ENCODE measurements at places on chromosomes 16 and 17.
A peak's percentile ranks its signal among the peaks of the same experiment; 100 is the strongest.

GRCh38 chr16:62615526-62615925 lies 579.3 kb upstream of the CDH8 start:
- no peak for DNase-seq

GRCh38 chr16:578870-579405 lies 9.2 kb downstream of the PIGQ start:
- DNase-seq = no peak

DNA sequence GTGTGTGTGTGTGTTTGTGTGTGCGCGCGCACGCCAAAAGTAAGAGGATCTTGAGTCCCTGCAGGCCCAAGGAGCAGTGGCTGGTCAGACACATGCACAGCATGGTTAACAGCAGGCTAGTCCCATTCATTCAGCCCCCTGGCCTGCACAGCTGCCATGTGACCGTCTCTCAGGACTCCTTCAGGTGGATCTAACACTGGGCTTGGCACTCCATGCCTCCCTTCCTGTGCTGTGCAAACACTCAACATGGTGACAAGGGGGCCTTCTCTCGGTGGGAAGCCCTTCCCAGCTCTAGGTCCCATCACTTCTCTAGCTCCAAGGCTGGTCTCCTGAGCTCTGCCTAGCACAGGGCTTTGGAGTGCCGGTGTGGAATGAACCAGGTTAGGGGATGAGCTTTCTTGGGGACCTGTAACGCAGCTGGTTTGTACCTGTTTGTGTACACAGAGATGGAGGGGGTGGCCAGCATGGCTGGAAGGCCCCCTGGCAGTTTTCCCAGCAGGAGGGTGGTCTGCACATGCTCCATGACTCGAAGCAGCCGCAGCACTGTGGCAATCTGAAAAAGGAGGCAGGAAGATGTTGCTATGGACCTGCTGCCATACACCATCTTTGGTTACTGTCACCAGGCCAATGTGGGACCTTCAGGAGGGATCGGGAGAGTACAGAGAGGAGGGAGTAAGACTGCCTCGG lies 69.4 kb upstream of the GCSH start:
- DNase-seq = no peak

DNA sequence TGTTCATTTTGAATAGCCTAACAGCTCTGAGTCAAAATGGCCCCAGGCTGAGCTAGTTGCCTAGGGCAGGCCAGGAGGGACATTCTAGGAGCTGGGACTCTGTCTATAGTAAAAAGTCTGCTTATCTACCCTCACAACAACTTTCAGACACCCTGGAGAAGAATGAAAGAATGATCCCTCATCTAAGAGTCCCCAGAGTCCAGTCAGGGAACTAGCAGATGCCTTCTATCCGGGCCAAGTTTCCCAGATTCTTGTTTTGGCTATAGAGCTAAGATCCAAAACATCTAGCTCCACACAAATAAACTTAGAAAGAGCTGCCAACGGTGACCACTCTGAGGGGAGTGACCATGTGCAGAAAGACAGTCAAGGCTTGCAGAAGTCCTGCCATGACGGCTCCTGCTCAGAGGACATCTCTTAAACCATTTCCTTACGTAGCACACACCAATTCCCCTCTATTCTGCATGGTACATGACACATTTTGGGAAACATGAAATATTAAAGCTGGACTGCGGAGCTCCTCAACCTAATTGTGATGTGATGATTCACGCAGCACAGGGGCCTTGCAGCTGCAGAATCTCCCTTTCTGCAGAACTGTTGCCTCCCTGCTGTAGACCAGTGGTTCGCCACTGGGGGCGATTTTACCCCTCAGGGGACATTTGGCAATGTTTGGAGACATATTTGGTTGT lies 24.2 kb downstream of the FAM20A start:
- no peak for DNase-seq

DNA sequence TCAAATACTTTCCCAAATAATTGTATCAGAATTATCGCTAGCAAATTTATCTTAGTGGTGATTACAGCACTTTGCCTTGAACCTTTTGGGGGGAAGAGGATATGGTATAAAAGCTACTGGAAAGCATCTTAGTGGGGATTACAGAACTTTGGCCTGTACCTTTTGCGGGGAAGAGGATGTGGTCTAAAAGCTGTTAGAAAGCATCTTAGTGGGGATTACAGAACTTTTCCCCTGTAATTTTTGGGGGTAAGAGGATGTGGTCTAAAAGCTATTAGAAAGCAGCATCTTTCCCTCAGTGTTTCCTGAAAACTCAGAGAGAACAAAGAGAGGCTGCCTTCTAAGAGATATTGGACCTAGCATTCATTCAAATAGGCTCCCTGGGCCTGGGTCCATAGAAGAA lies 4.1 kb downstream of the SLFN12 start:
- no peak for DNase-seq

DNA sequence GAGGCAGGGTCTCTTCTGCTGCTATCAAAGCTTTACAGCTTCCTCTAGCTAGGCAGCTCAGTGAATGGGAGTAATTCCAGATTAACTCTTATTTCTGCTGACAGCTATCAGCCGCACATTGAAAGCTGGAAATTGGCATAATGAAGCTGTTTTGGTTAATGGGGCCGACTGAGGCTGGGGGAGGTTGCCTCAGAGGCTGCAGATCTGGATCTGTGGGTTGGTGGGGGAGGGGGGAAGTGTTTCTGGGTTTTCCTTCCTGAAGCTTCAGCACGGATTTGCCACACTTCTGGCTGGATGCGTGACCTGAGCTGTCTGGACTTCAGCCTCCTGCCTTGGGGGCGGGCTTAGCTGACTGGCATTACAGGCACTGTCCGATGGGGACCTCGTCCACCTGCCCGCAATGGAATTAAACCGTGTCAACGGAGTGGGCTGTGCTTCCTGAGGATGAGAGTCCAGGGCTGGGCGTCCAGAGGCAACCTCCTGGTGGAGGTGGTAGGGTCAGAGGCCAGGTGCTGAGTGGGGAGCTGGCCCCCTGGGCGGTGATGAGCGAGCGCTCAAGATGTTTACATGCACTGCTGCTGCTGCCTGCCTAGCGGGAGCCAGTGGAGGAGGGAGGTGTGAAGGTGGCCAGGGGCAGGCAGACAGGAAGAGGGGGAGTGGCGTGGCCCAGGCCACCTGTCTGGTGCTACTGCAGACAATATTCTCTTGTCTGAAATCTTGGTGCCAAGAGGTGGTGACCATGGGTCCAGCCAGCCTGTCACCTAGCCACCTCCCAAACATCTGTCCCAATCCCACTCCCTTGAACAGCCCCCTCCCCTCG lies 6.7 kb upstream of the ABCC3 start:
- no peak for DNase-seq

- DNase-seq = peak; percentile 10
These were observed 265.8 kb upstream of the ELAC2 start for GRCh38 chr17:13283606-13284005.

- no peak for DNase-seq
These were observed 119.5 kb downstream of the SALL1 start for GRCh38 chr16:51031598-51031997.

DNA sequence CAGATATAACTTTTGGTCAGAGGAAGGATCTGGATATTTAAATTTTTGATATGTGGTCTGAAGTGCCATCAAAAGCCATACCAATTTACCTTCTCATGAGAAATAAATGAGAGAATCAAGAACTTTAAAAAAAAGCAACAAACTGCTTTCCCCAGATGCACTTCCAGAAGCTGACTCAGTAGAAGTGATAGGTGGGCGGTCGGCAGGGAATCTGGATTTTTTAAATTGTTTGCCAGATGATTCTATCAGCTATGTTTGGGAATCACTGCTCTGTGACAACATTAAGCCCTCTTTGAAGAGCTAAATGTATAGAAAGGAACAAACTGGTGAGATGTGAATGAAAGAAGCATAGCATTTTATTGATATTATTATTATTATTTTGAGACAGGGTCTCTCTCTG lies 19.2 kb downstream of the CDH3 start:
- no peak for DNase-seq

GRCh38 chr17:43917348-43918025 lies 10.2 kb upstream of the MPP2 start:
- DNase-seq = no peak

GRCh38 chr17:8121407-8121680 lies 2.6 kb downstream of the HES7 start:
- no peak for DNase-seq

GRCh38 chr16:59905606-59906005 lies 1171.5 kb upstream of the GOT2 start:
- DNase-seq = no peak

DNA sequence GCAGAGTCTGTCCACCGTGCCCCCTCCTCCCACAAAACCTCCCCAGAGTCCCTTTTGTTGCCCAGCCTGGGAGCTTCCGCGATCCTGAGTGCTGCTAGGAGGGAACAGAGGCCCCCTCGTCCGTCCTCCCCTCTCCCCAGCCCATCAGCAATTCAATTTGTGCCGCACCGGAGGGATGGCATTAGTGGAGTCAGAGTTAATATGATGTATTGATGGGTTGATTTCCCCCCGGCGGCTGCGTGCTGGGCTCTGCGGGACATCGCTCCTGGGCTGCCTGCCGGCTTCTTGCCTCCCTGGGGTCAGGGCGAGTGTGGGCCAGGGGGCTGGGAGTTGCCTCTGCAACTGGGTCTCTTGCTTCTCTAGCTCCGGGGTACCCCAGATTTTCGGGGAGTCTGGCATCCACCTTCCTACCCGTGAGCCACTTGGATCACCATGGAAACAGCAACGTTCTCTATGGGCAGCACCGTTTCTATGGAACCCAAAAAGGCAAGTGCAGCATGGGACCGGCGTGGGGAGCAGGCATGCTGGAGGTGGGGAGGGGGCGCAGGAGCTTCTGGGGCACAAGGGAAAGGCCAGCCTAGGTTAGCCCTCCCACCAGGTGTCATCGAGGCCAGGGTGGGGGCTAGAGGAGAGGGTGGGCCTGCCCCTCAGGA lies 42.9 kb downstream of the BAHCC1 start:
- no peak for DNase-seq

- no peak for DNase-seq
These were observed 98.5 kb upstream of the HS3ST4 start for GRCh38 chr16:25593260-25593659.

DNA sequence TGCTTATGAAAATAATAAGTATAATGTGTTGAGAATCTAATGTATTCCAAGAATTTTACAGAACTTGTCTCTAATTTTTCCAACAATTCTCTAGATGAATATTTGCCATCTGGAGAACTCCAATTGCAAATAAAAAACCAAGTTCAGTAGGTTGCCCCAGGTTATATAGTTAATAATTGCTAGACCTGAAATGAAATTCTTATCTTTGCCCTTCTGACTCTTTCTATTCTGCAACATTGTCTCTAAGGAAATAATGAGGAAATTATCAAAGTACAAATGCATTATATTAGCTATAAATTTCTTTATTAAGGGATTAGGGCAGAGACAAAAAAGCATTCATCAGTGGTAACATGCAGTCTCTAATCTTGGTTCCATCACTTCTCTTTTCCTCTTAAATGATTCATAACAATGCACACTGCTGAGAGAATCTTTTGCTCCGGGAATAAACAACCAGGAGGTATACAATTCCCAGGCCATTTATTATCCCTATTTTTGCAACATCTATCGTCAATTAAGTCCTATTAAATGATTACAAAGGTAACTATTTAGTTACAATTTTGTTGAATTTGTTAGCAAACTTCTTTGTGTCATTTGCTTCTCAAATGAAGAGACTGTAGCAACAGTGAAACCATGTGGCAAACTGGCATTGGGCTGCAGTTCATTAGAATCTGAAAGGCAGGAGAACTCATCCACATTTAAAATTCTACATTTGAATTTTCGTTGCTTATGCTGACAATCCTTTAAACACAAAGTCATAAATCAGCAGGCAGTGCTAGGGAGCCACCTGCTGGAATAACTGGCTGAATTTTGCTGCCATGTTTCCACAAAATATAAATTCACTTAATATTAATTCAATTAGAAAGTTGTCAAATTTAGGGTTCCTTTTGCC lies 349.6 kb downstream of the KIF2B start:
- DNase-seq = peak; percentile 13

DNA sequence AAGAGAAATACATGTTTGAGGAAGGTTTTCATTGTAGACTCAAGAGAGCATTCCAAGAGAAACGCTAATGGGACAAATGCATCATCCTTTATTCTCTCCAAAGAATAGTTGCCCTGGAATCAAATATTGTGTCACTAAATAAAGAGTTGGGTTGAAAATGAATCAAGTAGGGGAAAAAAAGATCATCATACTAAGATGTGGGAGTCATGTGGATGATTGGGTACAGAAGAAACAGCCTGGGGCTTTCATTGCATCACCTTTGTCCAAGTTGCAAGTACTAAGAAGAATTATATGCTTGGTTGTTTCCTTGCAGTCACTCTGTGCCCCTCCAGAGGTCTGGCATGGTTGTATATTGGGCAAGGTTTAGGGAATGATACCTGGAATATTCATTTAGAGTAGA lies 658.9 kb downstream of the TOX3 start:
- DNase-seq = no peak

- DNase-seq = no peak
These were observed 5.5 kb downstream of the KRT40 start for GRCh38 chr17:40978575-40979151.

- DNase-seq = peak; percentile 37
These were observed 186.4 kb upstream of the ERCC4 start for GRCh38 chr16:13733561-13733960.

DNA sequence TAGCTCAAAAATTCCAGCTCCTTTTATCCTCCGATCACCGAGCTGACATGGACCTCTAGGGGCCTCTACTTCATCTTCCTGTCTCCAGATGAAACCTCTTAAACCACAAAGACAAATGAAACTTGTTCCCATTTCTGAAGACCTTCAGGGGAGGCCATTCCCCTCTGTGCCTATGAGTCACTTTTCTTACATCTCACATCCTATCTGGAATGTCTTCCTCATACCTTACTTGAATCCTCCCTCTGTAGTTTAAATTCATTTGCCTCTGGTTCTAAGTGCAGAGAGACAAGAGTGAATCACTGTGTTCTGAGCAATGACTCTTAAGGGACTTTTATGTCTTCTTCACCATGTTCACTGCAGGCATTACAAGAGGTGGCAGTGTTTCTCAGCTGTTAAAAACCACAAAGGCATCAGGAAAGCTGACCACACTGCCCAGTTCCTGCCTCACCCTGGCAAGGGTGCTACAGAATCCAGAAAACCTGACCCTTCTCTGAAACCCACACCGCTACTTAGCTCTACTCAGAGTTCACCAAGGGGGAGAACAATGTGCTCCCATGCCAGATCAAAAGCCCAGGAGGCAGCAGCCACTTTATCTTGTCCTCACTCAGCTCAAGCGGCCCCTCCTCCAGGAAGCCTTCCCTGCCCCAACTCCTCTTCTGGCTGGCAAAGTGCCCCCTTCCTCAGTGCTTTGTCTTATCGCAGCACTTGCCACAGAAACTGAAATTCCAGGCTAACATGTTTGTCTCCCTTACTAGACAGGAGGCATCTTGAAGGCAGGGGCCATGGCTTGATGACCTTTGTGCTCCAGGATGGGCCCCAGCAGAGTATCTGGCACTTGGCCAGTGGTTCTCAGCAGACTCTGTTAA lies 6.4 kb downstream of the CUEDC1 start:
- DNase-seq = peak; percentile 96

GRCh38 chr16:23976524-23976923 lies 140.7 kb downstream of the PRKCB start:
- no peak for DNase-seq

- DNase-seq = no peak
These were observed 17.0 kb downstream of the CEP295NL start for GRCh38 chr17:78885956-78886355.
